NCI-H524 treated with DMSO at 0.1 percent for 48 hours (cell line): ENCODE measurements at places on chromosomes 6 and 20.

GRCh38 chr20:7868108-7868507 lies 72.2 kb downstream of the HAO1 start:
- no peak for DNase-seq

- no peak for DNase-seq
Observed at GRCh38 chr6:52233975-52234823, 10.1 kb downstream of the IL17F start.

DNA sequence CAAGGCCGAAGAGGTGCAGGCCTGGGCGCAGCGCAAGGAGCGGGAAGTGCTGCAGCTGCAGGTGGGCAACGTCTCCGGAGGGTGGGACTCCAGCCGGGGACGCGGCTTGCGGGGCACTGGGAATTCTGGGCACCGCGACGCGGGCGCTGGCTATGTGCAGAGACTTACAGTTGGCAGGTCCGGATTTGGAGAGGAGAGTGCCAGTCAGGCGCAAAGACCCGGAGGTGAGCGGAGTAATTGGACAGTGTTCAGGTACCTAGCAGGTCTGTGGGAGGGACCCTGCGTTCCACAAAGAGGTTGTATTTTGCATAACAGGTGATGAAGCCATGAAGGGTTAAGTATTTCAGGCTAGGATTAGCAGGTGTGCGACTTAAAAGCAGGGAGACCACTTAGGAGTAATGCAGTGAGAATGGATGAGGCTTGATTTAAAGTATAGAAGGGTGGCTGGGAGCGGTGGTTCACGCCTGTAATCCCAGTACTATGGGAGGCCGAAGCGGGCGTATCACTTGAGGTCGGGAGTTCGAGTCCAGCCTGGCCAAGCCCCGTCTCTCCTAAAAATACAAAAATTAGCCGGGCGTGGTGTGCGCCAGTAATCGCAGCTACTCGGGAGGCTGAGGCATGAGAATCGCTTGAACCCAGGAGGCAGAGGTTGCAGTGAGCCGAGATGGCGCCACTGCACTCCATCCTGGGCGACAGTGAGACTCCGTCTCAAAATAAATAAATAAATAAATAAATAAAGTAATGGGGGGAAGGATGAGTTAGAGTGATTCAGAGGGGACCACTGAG lies 1.0 kb downstream of the MRPS26 start:
- no peak for DNase-seq

- DNase-seq, result peak; percentile 98
Observed at GRCh38 chr6:125733516-125734300, 15.7 kb upstream of the HEY2 start.

- no peak for DNase-seq
Observed at GRCh38 chr6:87431263-87431662, 23.5 kb downstream of the CFAP206 start.

DNA sequence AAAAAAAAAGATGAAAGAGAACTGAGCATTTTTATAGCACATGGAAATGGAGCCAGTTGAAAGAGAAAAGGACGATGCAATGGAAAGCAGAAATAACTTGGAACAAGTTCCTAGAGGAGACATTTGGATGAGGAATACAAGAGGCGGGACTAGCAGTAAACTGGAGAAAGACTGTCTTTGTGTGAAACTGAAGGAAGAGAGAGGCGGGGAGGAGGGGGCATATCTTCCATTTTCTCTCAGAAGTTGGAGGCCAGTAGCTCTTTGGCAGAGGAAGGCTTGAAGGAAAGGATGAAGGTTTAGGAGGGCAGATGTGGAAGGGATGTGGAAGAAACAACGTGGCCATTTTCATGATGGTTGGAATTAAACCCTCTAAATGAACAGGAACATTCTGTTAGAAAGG lies 33.0 kb upstream of the ADGRF1 start:
- DNase-seq, result no peak

DNA sequence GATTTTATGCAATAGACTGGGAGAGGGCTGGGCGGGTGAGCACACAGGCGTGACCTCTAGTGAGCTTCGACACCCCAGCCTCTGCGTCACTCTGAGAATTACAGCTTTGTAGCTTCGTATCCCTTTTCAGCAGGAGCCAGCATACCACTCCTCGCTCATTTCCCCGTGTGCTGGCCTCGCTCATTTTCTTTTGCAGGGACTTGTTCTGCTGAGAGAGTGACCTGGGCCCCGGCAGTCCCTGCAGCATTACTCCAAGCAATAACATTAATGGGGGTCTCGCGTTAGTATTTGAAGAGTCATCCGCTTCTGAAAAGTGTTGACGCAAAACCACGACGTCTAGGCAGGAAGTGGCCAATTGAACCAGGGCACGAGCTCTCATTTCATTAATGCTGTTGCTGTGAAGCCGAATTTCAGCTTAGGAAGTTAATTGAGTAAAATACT lies 193.7 kb downstream of the QKI start:
- DNase-seq, result no peak

- no peak for DNase-seq
Observed at GRCh38 chr20:11376998-11377397, 540.7 kb upstream of the BTBD3 start.

- no peak for DNase-seq
Observed at GRCh38 chr6:108118810-108119768, 44.5 kb upstream of the OSTM1 start.

DNA sequence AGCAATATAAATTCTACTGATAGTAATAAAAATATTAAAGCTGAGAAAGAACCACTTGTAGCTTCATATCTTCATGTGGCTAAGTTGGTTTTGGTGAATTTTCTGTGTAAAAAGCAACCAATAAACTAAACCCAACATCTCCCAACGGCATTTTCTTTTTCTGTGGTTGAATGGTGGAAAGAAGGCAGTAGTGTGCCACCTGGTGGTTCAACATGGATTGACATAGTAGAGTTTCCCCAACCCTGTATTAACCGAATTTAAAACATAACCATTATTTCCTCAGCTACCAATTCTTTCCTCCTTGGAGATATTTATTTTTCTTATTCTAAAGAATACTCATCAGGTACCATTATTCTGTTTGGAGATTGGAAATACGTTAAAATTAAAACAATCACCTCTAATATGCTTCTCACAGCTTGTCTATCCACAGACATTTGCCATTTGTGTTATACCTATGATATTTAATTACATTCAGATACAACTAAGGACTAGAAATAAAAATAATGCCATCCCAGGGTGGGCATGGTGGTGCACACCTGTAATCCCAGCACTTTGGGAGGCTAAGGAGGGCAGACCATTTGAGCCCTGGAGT lies 117.1 kb upstream of the EEF1E1 start:
- DNase-seq, result no peak

DNA sequence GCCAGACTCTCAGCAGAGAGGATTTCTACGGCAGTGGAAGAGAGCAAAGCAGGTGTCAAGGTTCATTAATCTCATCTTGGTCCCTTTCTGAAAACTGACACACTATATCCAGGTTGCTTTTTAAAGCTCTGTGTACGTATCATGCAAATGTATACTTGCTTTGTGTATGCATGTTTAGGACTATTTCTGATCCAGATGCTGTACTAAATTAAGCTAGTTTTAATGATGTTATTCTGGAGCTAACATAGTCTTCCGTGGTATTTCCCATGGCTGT lies 59.2 kb upstream of the SNX9 start:
- no peak for DNase-seq

- DNase-seq, result no peak
Observed at GRCh38 chr20:15227102-15227501, 889.7 kb upstream of the FLRT3 start.

GRCh38 chr6:119112812-119113530 lies 34.5 kb upstream of the FAM184A start:
- DNase-seq, result no peak

DNA sequence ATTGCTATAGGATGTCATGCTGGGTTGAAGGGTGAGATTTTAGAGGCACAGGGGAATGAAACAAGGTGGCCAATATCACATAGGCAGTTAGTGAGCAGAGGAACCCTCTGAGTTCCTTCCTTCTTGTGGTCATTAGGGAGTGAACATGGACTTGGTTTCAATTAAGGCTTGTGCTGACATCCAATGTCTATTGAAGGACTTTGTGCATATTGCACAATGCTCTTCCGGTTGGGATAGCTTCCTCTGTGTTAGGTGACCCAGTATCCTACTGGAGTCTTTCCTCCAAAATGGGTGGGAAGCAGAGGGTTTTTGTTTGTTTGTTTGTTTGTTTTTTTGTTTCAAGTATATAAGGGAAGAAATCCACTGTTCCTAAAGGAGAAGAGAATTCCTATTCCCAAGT lies 98.5 kb downstream of the HDGFL1 start:
- no peak for DNase-seq

DNA sequence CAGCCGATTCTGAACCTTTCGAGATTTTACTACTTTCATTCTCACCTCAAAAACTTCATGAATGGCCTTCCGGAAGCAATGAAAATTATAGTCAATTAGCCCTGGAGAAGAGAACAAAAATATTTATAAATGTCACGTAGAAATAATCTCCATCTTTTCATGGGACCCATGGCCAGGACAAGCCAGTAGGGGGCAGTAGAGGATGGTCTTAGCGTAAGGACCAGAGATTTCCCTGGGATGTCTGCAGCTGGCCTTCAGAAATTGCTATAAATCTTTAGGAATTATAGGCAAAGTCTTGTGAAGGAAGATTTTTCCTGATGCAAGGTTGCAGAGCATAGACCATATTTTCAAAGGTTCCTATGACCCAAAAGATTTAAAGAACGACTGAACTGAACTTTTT lies 15.6 kb upstream of the UBE2J1 start:
- DNase-seq, result no peak

GRCh38 chr20:13788167-13788834 lies 3.5 kb downstream of the NDUFAF5 start:
- no peak for DNase-seq

DNA sequence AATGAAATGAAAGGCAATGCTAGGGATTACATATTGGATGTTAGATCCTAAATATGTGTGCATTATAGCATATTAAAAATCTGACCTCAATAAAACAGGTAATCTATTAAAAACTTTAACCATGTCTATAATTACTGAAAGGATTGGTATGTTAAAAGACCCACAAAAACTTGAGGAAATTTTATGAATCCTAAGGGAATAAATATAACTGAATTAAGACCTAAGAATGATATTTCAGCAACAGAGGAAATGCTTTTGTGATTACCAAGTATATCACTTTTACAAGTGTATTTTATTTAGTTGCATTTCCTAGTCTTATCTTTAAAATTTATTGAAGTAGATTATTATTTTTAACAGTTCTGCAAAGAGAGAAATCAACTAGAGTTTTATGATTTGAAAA lies 571.5 kb downstream of the HDGFL1 start:
- no peak for DNase-seq

DNA sequence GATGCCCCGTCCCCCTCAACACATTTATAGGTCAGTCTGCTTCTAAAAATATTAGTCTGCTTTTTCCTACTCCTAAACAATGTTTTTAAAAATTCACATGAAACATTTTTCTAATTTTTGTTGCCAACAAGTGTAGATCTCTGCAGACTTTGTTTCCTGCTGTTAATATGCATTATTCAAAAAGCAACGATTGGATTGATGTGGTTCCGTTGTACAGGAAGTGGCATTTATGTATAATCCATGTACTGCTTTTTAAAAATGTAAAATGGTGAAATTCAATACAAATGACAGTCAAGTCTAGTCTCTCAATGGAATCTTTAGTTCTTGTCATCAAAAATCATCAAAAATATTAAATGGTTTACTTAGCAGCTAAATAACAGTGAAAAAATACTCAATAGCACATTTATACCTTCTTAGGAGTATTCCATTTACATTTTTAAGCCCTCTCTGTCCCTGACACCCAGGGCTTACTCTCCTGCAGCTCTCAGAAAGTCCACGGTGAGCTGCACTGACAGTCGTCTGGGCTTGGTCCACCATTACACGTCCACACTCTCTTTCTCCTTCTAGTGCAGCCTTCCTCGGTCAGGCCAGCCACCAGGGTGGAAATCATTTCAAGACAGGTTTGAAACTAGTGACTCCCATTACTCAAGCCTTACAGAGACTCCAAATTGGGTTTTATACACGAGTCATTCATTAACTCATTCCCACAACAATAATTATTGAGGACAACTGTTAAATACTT lies 211.5 kb downstream of the TMEM200A start:
- DNase-seq, result no peak

GRCh38 chr20:37311710-37312355 lies 22.4 kb downstream of the MANBAL start:
- DNase-seq, result no peak

GRCh38 chr6:32216998-32217397 lies 6.9 kb downstream of the NOTCH4 start:
- no peak for DNase-seq

GRCh38 chr6:6741264-6741663 lies 152.7 kb downstream of the LY86 start:
- no peak for DNase-seq

DNA sequence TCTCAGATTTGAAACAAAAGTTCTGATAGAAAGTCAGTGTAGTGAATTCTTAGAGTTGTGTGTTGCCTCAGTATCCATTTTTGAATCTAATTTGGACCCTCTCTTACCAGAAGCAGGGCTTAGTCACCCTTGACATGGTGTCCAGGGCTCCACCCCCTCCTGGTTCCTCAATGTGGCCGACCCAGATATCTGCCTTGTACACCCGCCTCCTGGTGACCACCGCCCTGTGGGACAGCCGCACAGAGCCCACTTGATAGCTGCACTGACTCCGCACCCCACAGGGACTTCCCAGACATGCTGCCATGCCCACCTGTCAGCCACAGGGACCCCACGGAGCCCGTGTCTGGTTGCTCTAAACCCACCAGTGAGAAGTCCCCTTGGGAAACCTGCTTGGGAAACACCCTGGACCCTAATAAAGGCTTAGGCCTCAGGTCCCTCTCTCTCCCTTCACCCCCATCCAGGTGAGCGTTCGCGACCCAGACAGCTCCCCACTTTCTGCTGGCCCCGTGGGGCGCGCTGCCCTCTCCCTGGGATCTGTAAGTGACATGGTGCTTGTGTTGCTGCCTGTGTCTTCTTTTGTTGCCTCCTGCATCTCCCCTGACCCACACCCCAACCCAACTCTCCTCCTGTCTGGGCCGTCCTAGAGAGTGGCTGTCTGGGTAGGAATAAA lies 47.2 kb upstream of the SYNDIG1 start:
- DNase-seq, result no peak

DNA sequence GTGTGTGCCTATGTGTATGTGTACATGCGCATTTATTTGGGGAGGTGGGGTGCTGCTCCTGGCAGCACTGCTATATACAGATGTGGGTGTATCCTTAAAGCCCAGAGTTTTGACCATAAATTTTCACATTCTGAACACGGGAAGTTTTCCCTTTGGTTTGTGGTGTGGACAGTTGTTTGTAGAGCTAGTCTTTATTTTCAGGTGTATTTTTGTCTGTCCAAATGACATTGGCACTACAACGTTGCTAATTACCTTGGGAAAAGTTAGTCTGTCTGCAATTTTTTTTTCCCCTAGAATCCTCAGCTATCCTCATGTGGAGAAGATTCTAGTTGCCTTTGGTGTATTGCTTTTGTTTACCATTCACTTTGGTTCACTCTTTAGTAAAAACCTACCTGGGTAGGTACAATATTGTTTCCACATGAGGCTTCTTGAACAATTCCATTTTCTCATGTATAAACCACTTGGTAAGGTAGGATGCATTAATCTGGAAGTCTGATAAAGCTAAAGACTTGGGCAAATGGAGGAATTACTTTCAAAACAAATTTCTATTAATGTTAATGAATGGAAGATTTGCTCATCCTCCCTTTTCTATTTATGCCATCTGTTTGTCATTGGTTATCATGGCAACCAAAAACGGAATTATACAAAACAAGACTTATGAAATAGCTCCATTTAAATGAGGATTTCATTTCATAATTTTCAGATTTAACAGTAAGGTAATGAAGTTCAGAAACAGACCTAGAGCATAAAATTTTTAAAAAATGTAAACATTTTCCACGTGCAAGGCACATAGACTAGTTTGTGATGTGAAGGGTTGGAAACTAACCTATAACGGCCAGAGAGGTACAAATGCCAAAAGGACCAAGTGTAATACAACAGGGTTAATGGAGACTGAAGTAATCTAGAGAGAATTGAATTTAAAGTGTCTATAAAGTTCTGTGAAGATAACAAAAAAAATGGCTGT lies 3.9 kb downstream of the CCN2 start:
- DNase-seq, result no peak
